ENCODE measurements at places on chromosomes 1 and 21.

DNA sequence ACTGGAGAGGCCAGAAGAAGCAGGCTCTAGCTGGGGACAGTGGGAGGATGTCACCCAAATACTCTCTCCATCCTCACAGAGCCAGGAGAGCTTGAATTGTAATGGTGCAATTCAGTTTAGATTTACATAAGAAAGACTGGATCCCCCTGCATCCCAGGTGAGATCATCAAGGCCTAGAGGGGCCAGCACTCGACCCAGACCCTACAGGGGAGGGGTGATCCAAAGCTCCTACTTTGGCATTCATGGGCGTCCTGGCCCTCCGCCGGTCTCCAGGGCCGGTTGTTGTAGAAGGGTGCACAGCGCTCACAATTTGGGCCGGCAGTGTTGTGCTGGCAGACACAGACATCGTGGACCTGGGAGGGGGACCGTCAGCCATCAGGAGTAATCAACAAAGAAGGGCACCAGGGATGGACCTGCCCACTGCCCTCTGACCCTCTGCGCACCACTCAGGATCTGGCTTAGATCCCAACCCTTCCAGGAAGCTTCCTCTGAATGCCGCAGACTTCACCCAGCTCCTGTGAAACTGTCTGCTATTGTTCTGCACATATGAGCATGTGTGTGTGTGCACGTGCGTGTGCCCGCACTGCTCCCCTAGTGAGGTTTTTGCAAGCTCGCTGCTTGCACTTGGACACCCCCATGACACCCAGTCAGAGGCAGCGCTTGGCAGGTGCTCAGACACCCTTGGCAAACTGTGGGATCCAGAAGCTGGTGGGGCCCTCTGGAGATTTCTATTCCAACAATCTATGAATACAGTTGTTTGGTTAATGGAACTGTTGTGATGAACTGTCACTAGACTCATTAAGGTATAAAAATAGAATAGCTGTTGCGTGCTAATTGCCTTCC, 21.6 kb downstream of the LAMB3 start:
- DNase-seq: no peak

DNA sequence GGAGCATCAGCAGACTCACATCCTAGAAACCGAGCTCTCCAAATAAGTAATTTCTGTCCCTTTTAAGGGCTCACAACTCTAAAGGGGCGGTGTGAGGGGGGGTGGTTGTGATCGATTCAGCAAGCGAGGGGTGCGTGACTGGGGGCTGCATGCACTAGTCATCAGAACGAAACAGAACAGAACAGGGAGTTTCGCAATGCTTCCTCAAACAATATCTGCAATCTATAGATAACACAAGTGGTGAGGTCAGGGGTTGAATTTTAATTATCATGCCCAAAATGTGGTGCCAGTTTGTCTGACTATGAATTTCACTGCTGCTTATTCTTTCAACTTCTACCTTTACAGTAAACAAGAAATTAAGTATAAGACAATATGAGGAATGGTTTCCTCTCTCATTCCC, 1003.0 kb upstream of the NCAM2 start:
- no peak for DNase-seq

DNA sequence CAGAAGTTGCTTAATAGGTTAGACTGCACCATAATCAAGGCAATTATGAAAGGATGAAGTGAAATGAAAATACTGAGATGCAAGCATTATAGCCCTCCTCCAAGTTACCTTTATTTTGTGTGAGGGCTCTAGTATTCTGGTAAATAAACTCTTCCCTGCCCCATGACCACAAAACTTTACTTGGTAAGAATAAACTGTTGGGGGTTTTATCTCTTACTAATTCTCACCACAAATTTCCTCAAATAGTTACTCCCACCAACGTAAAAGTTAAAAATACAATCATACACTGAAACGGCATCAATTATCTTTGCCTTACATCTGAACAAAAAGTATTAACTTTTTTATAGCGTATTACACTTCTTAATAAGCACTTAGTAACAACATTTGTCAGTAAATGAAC, 29.5 kb downstream of the C21orf91 start:
- DNase-seq: no peak

- no peak for DNase-seq
These were observed 3.5 kb upstream of the RAP1A start for GRCh38 chr1:111615870-111616715.

- no peak for DNase-seq
These were observed 67.3 kb downstream of the SLC35F3 start for GRCh38 chr1:233971753-233972152.

DNA sequence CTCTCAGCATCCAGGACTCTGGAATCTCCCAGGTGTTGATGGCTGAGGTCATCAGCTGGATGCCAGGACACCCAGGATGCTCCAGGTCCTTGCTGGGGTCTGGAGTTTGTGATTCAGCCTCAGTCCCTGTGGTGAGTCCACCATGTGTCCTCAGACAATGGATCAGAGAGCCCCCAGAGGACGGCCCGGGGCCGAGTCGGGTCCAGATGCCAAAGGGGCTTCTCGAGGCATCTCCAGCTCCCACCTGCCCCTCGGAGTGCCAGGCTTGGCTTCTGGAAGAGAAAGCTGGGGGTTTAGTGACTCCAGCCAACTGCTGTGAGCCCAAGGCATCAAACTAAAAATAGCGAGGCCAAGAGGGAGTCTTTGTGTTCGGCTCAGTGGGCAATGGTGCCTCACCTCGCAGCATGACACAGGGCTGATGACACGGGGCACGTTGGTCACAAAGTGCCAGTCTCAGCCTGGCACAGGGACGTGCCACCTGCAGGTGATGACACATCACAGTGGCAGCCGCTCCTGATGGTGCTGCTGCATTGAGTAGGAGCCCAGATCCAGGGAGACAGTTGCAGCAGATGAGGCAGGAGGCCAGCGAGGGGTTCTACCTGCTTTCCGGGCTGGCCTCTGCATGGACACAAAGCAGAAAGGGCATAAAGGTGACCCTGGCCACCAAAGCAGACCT, 10.6 kb downstream of the PDE9A start:
- no peak for DNase-seq

DNA sequence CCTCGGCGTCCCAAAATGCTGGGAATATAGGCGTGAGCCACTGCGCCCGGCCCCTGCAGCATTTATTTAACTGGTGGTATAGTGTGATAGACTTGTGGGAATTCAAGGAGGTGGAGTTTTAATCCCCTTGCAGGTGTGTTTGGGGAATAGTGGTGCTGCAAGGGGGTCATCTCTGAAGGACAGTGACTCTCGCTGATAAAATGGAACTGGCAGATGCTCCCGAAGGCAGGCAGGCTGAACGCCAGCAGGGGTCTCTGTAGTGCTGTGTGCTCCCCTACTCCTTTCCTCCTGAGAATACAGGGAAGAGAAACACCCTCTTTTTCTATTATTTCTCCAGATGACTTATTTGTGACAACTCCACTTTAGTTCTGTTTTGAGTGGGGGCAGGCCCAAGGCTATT, 4.0 kb downstream of the OSCP1 start:
- DNase-seq: no peak

DNA sequence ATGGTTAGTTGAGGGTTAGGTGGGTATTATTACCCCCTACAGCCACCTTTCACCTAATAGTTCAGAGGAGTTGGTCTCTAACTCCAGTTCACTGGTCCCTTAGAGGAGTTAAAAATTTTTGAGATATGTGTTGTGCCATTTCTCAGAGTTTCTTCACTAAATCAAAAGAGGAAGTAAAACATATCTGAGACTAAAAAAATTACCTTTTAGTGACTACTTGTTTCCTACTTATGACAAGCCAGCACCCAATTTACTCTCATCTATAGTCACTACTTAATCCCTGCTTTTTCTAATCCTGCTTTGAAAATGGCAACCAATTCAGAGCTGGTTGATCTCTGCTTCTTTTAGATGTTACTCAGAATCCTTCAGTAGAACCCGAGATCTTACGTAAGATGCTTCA, 1316.8 kb upstream of the B3GALT2 start:
- DNase-seq: no peak

GRCh38 chr1:68617942-68618341, 121.1 kb upstream of the DEPDC1 start:
- no peak for DNase-seq

DNA sequence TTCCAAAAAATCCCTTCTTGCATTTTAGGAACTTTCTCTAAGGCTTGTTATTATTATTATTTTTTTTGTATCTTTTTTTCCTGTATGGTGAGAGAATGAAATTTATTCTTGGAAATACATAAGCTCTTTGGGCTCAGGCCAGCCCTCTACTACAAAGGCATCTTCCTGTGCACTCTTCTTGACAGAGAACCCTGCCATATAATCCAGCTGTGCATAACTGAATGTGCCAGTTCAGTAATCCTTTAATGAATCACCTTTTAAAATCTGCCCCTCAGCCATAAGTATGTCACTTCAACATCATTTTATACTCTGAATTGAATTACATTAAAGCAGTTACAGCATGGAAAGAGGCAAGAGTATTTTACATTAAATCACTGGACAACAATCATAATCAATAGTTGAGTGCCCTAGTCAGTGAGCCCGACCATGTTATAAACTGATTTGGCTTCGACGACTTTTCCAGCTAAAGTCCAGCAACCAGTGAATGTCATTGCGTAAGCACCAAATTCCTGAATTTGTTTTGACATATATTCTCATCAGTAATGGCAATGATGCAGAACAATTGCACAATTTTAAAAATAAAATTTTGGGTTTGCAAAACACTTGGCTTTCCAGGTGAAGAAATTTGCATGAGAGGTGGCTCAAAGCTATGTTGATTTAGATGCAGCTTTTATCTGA, 59.2 kb upstream of the KCNK2 start:
- DNase-seq: no peak

GRCh38 chr1:86477256-86477655, 8.5 kb downstream of the CLCA1 start:
- no peak for DNase-seq

- DNase-seq: no peak
These were observed 49.9 kb downstream of the PDE9A start for GRCh38 chr21:42703136-42703908.

DNA sequence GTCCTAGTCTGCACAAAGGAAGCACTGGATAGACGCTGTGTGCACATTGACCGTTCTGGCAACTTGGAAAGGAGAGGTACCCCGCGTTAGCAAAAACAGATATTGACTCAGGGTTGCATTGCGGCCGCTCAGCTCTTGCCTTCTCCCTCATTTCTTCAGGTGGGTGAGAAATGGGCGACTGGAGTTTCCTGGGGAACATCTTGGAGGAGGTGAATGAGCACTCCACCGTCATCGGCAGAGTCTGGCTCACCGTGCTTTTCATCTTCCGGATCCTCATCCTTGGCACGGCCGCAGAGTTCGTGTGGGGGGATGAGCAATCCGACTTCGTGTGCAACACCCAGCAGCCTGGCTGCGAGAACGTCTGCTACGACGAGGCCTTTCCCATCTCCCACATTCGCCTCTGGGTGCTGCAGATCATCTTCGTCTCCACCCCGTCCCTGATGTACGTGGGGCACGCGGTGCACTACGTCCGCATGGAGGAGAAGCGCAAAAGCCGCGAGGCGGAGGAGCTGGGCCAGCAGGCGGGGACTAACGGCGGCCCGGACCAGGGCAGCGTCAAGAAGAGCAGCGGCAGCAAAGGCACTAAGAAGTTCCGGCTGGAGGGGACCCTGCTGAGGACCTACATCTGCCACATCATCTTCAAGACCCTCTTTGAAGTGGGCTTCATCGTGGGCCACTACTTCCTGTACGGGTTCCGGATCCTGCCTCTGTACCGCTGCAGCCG, 5.4 kb downstream of the GJA8 start:
- DNase-seq: no peak
